Mesangial cell (primary cell): ENCODE measurements at places on chromosomes 3 and 15. TPM values are rescaled to one million over a fixed set of nuclear protein-coding genes. Genes with fewer than 3 reads are reported as not detected.

The CAPN3 gene
- total RNA-seq: 0.65 and 1.9 TPM in 2 replicates

The GLDN gene
- total RNA-seq: under 0.01 TPM in 1 of 2 replicates, not detected in the other

The MAP2K1 gene
- total RNA-seq: 26.1 and 42.0 TPM in 2 replicates

The CX3CR1 gene
- under 0.01 TPM in 1 of 2 replicates, not detected in the other for total RNA-seq

The TMEM108 gene
- total RNA-seq: 1.0 and 2.4 TPM in 2 replicates

The DAPK2 gene
- total RNA-seq: 0.16 and 0.38 TPM in 2 replicates

The KCNAB1 gene
- 0.16 TPM in 1 of 2 replicates, not detected in the other for total RNA-seq

The ACKR2 gene
- 0.89 TPM in 1 of 2 replicates, not detected in the other for total RNA-seq

The ZNF385D gene
- total RNA-seq: under 0.01 and 1.1 TPM in 2 replicates

The ANKRD63 gene
- not detected in 2 replicates for total RNA-seq

The ANKRD34C gene
- total RNA-seq: not detected in 2 replicates

The LPCAT4 gene
- total RNA-seq: 17.6 and 23.5 TPM in 2 replicates

The KBTBD13 gene
- total RNA-seq: not detected in 2 replicates

The POPDC2 gene
- under 0.01 TPM in 1 of 2 replicates, not detected in the other for total RNA-seq

The GPR160 gene
- total RNA-seq: 1.5 and 1.6 TPM in 2 replicates

The TMA7 gene
- total RNA-seq: 77.1 and 221 TPM in 2 replicates
